ENCODE measurements at places on chromosomes 5 and 9. TPM values are rescaled to one million over a fixed set of nuclear protein-coding genes. Genes with fewer than 3 reads are reported as not detected.

DNA sequence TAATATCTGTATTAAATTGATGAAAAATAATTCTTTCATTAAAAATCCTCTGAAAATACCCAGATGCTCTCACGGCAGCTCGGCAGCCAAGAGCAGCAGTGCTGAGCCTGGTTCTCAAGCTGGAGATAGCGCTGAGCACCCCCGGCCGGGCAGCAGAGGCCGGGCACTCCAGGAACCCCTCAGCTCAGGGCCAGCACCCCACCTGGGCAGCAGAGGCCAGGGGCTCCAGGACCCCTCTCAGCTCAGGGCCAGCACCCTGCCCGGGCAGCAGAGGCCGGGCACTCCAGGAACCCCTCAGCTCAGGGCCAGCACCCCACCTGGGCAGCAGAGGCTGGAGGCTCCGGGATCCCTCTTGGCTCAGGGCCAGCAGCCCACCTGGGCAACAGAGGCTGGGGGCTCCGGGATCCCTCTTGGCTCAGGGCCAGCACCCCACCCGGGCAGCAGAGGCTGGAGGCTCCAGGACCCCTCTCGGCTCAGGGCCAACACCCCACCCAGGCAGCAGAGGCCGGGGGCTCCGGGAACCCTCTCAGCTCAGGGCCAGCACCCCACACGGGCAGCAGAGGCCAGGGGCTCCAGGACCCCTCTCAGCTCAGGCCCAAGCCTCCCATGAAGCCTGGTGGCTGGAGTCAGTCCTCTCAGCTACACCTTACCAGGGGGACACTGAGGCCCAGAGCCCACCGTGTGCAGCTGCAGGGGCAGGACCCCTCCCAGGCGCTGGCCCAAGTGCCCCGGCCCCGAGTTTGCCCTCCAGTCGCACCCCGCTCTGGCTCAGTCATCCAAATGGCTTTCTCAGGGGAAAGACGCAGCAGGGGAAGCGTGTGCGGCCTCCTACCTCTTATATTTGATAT lies 21.7 kb downstream of the CLPTM1L start:
- peak; percentile 7 for DNase-seq

SARDH gene
- 8.9 TPM for total RNA-seq

OR1Q1 gene
- not detected for total RNA-seq

CEL gene
- 24,413 TPM for total RNA-seq

SEMA5A gene
- 5.2 TPM for total RNA-seq
